ENCODE measurements at places on chromosomes 4 and X.

DNA sequence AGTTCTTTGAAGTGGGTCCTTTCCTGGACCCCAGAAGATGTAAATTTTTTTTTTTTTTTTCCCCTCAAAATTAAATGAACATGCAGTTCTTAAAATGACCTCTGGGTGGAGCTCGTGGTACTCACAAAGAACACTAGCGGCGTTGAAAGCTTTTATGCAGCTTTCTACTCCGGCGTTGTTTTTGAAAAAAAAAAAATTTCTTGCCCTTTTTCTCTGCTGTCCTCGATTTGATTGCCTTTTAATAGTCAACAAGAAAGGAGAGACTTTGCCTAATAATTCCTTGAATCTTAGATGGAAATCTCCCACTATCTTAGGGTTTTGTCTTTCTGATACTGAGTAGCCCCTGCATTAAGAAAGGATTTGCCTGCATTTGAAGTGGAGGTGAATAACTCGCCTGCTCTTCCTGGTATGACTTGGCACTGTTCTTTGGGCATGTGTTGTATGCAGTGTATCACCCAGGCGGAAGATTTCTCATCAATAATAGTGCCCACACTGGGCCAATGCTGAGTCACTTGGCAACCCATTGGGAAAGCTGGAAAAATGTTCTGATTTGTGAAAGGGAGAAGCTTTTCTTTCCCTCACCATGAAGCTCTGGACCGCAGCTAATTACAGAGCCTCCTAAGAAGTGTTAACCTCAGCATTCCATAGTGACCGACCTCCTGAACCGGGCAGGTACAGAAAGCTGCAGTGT lies 104.0 kb downstream of the PHEX start:
- no peak for DNase-seq

DNA sequence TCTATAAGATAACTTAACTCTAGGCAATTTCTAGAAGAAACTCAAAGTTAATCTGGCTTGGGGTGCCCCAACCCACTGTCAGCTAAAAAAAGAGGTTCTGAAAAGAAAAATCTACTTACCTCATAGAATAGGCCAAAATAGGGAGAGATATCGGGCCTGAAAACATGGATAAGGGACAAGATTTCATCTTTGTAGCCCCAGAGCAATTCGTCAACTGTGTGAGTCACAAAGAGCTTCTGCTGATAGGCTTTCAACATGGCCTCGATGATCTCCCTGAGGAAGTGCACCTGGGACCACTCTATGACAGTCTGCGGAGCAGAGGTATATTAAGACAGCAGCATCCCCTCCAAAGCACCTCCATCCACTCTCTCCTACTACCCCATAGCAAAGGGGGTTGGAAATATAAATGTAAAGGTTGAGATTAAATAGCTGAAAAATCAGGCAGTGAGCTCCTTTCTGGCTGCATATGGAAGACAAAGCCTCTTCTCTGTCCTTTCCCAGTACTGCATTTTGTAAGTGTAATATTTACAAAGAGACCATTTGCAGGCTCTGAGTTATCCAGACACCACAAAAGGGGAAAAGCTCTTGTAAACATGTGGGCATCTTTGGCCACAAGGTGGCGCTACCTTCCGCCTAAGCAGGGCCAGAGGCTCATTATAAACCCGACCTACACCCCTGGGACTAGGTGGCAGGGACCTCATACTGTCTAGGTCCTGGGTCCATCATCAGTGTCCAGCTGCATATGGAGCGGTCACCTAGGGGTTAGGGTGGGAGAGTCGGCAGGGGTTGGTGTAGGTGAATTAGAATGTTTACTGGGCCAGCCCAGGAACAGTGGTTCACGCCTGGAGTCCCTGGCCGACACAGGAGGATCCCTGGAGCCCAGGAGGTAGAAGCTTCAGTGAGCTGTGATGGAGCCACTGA lies 31.5 kb upstream of the NUP54 start:
- peak; percentile 66 for DNase-seq

GRCh38 chrX:11050013-11050412 lies 61.1 kb upstream of the HCCS start:
- DNase-seq, result no peak

- DNase-seq, result no peak
These were observed 93.8 kb downstream of the ARHGAP10 start for GRCh38 chr4:147825451-147826287.

DNA sequence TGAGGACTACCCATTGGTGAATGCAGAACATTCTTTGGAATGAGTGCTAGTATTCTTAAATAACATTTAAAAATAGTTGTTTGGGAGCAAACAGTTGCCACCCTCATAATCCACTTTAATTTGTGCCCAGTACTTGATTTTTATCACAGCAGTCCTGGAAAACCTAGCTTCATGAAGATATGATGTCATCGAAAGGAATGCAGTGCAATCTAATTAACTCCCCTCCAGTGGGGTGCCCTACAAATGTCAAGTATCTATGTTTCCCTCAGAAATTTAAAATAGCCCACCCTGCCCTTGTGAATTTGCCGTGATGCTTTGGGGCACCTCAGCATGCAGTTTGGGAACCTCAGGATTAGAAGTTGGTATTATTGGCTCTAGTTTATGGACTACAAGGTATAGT lies 5.4 kb downstream of the RAB9A start:
- no peak for DNase-seq

DNA sequence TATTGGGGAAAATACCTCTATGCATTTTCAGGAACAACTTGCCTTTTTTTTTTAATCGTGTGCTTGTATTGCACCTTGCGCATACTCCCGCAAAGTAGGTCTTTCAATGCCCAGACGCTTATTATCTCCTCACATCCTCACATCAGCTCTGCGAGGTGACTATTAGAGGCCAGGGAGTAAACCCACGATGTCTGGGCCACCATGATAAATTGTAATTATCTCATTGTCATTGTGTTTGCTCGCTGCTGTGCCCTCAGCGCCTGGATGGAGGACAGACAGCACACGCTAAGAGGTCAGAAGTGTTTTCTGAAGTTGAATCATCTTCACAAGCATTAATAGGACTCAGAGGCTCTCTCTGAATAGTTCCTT lies 1.0 kb upstream of the RELL1 start:
- no peak for DNase-seq

DNA sequence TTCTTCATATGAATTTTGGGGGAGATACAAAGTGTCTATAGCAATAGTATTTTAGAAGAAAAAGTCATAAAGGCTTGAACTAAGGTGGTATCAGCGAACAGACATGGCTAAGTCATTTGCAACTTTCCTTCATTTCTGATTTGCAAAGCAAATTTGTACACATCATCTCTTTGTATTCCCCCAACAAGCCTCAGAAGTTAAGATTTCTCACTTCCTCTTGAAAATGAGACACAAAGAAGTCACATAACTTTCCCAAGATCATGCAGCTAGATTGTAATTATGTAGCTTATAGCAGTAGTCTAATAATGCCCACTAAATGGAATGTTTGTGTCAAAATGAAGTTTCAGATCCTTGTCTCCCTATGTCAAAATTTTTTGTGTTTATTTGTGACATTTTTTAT lies 709.8 kb upstream of the HS3ST1 start:
- DNase-seq, result no peak

GRCh38 chr4:185219551-185220344 lies 10.3 kb downstream of the SNX25 start:
- no peak for DNase-seq

- DNase-seq, result no peak
These were observed 3.4 kb upstream of the CYBB start for GRCh38 chrX:37776283-37776986.

- no peak for DNase-seq
These were observed 891 bp downstream of the CISD2 start for GRCh38 chr4:102869569-102870197.

GRCh38 chr4:186740822-186741221 lies 17.2 kb upstream of the FAT1 start:
- no peak for DNase-seq

- no peak for DNase-seq
These were observed 215.1 kb upstream of the GPC4 start for GRCh38 chrX:133630362-133630761.

DNA sequence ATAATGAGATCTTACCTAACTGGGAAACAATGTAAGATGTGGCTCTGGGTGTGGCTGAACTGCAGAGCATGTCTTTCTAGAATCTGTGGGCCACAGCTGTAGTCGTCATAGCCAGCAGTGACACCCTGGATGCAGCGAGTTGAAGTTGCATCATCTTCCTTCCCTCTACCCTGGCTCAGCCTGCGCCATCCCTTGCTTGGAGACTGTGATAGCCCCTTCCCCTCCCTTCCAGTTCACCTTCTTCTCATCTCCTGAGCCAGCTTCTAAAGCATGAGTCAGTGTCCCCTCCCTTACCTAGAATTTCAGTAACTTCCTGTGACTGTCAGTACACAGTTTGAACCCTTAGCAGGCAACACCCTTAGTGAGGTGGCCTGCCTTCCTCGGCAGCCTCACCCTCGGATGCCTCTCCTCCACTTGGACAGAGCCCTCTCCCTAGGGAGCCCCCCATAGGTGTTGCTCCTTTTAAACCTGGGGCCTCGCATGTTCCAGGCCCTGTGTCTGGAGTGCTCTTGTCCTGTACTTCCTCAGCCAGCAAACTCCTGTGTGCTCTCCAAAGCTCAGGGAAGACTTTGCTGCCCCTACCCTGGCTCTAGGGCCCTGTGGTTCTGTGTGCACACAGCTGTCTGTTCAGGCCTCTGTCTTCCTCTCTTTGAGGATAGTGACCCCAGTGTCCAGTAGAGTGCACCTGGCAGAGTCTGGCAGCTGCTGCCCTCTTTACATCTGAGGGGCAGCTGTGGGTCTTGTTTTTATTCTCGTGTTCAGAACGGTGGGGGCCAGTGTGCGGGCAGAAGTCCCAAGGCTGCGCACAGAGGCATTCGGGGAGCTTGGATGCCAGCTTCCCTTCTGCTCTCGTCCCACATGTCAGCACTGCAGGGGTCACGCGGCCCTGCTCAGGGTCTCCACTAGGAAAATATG lies 43.7 kb upstream of the TADA2B start:
- no peak for DNase-seq

GRCh38 chr4:74534936-74535335 lies 90.0 kb downstream of the AREG start:
- DNase-seq, result no peak

DNA sequence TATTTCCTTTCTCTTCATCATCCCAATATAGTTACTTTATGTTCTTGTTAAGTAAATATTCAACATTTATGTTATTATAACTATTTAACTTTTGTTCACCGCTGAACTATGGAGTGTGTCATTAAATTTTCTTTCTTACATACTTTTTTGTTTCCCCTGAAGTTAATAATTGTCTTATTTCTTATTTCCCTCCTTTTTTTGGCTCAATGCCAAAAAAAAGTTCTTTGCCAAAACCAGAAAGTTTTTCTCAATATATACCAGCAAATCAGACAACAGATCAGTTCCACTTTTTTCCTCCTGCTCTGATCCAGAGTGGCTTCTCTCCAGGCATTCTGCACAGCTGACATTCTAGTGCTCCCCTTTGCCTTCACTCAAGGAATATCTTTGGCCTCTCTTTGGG lies 187.0 kb upstream of the PPARGC1A start:
- DNase-seq, result no peak

GRCh38 chrX:134658760-134659023 lies 421 bp upstream of the PLAC1 start:
- no peak for DNase-seq

GRCh38 chrX:69028006-69028760 lies 137.1 kb downstream of the PJA1 start:
- DNase-seq, result no peak

DNA sequence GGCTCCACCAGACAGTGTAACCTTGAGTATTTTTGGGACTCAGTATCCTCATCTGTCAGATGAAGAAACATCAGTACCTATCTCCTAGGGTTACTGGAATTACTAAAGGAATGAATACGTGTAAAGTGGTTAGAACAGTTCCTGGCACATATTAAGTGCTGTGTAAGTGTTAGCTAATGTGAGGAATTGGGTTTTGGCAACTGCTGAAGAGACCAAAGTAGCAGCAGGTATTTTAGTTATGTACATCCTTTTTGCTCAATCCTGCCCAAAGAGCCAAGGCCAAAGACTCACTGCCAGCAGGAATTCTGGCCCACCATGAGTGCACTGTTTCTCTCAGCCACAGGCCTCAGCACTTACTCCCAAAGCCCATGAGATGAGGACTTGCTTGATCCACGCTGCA lies 16.7 kb upstream of the MCF2 start:
- DNase-seq, result no peak

- no peak for DNase-seq
These were observed 132.6 kb downstream of the ANAPC4 start for GRCh38 chr4:25509646-25510045.

DNA sequence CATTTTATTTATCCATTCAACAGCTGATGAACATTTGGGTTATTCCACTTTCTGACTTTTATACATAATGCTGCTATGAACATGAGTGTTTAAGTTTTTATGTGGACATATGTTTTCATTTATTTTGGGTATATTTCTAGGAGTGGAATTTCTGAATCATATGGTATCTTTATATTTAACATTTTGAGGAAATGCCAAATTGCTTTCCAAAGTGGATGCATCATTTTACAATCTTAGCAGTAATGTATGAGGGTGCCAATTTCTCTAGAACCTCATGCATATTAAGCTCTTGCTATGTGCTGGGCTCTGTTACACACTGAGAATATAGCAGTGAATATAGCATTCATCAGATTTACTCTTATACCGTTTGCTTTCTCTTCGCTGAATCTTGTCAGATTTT lies 983.7 kb downstream of the STIM2 start:
- DNase-seq, result no peak

All from activated CD4-positive, alpha-beta T cell treated with anti-CD3 and anti-CD28 coated beads for 1 hour (primary cell).